Stimulated activated CD4-positive, alpha-beta T cell treated with anti-CD3 and anti-CD28 coated beads, Interleukin-1b, Interleukin-23, amount 100 ng/mL, for 24 hours (primary cell): ENCODE measurements at places on chromosomes 3 and 15.

DNA sequence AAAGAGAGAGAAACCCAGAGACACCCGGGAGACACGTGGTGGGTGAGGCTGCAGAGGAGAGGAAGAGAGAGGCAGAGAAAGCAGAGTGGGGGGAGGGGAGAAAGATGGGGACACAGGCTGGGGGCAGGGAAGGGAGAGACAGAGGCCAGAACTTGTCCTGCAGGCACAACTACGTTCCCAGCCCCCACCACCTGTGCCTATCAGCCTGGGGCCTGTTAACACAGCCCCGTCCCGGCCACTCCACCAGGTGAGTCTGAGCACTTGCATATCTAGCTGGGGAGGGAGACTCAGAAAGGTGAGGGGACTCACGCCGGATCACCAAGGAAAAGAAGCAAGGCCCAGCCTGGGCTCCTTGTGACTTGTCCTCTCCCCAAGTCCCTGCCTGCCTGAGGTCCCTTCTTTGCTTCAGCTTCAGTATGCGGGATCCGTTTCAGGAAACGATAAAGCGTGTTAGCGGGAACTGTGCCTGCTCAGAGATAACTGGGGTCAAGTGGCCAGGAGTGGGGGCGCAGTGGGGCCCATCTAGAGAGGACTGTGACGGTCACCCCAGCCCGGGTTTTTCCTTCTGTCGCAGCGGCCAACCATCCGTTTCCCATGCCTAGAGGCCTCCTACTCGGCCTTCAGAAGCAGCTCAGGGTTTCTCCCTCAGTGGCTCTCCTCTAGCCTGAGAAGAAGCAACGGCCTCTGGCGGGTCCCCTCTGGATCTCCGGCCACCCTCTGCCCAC is 10.3 kb downstream of the LINGO1 start:
- DNase-seq, result no peak

DNA sequence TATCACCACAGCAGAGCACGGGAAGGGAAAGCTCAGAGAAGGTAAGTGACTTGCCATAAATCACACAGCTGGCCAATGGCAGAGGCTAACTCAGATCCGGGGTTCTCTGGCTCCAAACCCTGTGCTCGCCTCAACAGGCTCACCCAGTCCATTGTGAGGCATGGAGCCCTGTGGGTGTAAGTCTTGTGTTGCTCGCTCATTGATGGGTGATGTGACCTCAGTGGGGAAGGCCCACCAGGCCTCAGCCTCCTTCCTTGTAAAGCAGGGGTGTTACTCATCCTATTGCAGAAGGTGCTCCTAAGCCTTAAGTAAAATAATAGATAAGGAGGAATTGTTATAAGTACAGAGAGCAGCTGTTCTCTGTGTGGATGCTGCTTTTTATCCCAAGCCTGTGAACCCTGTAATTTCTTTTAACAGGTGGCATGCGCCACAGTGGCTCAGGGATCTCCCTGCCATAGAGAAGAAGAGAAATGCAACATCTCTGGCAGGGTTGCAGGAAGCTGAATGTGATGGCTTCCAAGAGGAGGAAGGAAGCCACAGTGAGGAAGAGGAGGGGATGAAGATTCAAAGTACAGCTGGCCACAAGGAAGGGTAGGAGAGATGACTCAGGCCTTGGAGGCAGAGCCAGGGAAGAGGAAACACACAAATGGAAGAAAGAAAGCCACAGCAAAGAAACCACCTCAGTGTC is 30.9 kb upstream of the SPSB4 start:
- DNase-seq, result no peak

DNA sequence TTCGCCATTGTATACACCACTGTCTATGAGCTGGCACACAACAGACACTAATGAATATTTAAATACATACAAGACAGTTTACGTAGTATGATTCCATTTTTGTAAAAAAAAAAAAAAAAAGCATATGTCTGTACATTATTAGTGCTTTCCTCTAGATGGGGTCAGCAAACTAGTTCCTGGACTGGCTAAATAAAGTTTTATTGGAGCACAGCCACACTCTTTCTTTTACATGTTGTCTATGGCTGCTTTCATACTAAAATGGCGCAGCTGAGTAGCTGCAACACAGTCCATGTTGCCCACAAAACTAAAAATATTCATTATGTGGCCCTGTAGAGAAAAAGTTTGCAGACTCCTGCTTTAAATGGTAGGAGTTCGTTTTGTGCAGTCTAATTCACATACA is 70.7 kb upstream of the FRMD4B start:
- no peak for DNase-seq

- no peak for DNase-seq
These were observed 165.8 kb upstream of the SLC2A2 start for GRCh38 chr3:171192176-171192854.

- DNase-seq, result no peak
These were observed 49.1 kb downstream of the PCOLCE2 start for GRCh38 chr3:142839831-142840230.

DNA sequence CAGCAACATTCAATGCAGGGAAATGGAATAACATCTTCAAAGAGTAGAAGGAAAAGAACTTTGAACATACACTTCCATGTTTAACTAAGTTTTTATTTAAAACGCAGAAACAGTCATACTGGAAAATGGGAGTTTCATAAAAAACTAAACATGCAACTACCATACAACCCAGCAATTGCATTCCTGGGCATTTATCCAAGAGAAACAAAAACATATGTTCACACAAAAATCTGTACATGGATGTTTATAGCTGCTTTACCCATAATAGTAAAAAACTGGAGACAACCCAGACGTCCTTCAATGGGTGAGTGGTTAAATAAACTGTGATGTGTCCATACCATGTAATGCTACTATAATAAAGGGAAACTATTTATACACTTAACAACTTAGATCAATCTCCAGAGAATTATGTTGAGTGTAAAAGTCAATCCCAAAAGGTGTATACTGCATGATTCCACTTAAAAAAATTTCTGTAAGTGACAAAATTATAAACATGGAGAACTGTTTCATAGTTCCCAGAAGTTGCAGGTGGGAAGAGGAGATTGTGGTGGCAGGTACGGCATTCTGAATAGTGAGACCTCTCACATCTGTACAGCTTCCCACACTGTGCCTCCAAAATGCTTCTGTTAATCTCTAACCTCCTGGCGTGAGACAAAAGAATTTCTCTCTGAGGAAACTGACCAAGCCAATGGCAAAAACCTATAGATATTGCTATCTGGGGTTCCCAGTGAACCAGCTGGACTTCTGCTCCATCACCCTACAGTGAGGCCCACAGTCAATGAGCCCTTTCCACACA is 23.1 kb downstream of the ISG20 start:
- DNase-seq, result no peak

DNA sequence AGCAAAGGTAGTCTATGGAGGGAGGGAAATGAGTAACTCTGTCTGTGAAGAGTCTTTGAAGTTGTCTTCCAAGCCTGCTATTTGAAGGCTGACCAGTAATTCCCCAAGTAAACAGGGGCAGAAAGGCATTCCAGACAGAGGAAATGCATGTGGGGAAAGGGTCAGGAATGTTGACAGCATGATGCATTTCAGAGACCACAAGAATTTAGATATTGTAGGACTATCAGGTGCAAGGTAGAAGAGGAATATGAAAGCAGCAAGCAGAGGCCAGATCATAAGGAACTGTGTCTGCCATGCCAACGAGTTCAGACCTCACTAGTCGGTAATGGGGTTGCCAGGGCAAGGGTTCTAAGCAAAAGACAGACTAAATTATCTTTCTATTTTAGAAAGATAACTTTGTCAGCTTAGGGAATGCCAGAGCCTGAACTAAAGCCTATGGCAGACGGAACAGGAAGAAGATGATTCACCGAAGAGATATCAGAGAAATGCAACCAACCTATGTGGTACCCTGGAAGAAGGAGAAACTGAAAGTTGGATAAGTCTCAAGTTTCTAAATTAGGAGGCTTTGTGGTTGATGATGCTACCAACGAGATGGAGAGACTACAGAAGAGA is 327.0 kb upstream of the RORA start:
- no peak for DNase-seq

GRCh38 chr3:193863657-193864357 is 270.8 kb downstream of the OPA1 start:
- no peak for DNase-seq

- no peak for DNase-seq
These were observed 48.9 kb upstream of the GMNC start for GRCh38 chr3:190911382-190911781.

GRCh38 chr15:59250249-59250648 is 43.6 kb downstream of the LDHAL6B start:
- DNase-seq, result no peak

- DNase-seq, result no peak
These were observed 817 bp downstream of the USP3 start for GRCh38 chr15:63504979-63505841.

- DNase-seq, result no peak
These were observed 16.6 kb upstream of the AGTR1 start for GRCh38 chr3:148681080-148681479.

DNA sequence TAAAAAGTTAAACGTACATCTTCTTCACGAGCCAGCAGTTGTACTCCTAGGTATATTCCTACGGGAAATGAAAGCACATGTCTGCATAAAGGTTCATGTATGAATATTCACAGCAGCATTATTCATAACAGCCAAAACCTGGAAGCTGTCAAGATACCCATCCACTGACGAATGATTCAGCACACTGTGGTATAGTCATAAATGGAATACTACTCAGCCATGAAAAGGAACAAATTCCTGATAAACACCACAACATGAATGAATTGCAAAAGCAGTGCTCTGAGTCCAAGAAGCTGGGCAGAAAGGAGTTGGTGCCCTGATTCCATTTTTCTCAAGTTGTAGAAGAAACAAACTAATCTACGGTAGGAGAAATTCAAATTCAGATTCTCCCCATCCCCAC is 3.9 kb downstream of the TMEM43 start:
- no peak for DNase-seq

DNA sequence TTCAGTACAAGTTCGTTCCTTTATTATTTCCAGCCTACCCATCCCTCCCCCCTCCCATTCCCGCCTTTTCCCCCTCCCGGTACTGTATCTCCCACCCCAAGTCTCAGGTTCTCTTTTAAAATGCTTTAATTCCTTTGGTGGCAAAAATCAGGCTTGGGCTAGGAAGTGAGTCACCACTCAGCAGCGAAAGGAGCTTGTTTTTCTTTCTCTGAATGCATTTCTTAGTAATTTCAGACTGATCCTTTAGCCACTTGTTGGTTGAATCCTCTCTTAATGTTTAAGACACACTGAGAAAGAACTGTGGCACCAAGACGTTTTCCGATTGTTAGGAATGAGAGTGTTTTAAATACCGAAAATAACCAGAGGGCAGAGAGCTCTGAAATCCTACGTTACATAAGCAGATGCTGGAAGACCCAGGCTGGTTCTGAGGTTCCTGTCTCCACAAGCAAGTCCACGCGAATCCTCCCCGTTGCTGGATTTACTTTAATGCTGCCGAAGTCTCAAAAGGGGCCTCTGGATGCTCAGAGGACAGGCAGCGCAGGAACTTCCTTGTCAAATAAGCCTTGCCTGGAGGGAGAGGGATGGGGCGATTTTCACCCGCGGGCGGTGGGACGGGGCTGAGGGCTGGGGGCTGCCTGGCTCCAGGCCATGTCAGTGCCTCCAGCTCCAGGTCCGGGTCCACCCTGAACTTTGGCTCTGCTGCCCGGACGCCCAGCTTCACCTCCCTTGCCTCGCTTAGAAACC is 854 bp upstream of the COL8A1 start:
- DNase-seq, result no peak

DNA sequence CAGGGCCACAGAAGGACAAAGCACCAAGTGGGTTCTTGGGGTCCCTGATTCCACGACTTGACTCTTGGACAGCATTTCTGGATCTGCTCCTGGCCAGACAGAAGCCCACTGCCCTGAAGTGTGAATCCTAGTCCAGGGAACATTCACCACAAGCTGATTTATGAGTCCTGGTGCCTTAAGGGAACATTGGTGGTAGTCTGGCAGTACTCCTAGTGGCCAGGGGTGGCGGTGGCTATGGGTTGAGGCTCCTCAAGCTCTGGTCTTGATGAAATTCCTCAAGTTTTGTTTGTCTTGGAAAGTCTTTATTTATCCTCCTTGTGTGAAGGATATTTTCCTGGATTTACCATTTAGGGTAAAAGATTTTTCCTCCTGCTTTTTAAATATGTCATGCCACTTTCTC is 307.5 kb downstream of the PYDC2 start:
- no peak for DNase-seq

- DNase-seq, result no peak
These were observed 1.2 kb upstream of the EDEM1 start for GRCh38 chr3:5186089-5186857.

DNA sequence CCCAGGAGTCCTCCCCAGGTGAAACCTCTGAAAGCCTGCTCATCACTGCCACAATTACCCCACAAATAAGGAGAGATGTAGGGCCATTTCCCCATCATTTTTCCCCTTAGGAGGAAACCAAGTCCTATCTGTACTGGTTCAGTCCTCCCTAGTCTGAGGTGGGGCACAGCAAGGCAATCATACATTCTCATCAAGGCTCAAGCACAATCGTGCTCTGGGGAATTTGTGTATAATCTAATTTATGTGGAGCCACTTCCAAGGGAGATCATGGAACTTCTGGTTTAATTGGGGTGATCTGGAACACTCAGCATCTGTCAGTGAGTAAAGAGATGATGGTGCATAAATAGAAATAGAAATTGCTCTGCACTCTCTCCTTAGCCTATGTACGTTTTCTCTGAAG is 546.9 kb downstream of the IGSF11 start:
- DNase-seq, result no peak

DNA sequence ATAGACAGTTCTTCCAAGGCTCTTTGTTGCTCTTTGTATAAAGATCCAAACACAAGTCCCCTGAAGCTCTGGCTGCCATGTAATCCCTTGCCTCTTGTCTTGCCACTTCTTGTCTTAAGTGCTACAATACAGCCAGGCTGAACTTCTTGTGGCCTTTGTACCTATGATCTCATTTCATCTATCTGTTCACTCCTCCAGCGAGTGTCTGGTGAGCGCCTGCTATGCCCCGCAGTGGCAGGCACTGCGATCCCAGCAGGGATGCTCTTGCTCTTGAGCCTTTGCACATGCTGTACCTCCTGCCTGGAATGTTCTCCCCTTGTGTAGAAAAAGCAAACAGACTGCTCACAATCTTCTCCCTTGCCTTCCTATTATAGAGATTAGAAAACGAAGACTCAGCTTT is 81.9 kb upstream of the ADPGK start:
- DNase-seq, result no peak

- DNase-seq, result no peak
These were observed 632.9 kb downstream of the EPHA3 start for GRCh38 chr3:89740080-89740880.
